ENCODE measurements at places on chromosomes 4 and X.

DNA sequence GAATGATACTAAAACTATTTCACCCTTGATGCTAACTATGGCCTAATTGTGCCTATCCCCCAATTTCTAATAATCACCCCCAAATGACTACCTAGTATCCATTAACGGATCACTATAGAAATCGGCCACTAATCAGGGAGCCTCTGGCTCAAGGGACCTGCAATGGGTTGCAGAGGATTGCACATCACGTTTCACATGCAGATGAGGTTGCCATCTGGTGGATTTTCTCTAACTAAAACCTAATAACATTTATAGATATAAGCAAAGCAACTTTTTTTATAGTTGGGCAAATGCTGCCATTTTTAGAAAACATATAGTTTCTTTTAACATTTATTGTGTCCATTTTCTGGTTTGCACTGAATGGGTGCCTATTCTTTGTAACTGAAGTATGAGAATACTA is 28.3 kb upstream of the ALG13 start:
- H3K36me3 ChIP-seq = no peaks in the 10 kb centered on the region
- no peaks in the 10 kb centered on the region for H3K4me1 ChIP-seq
- no peak for DNase-seq
- H3K27ac ChIP-seq = no peak overlapping the region
- H3K27me3 ChIP-seq = no peaks in the 10 kb centered on the region

GRCh38 chr4:78923464-78924312 is 15.6 kb downstream of the PAQR3 start:
- no peaks in the 10 kb centered on the region for H3K36me3 ChIP-seq
- H3K27me3 ChIP-seq = no peaks in the 10 kb centered on the region
- no peak overlapping the region for H3K4me3 ChIP-seq
- no peak overlapping the region for H3K27ac ChIP-seq
- DNase-seq = no peak

DNA sequence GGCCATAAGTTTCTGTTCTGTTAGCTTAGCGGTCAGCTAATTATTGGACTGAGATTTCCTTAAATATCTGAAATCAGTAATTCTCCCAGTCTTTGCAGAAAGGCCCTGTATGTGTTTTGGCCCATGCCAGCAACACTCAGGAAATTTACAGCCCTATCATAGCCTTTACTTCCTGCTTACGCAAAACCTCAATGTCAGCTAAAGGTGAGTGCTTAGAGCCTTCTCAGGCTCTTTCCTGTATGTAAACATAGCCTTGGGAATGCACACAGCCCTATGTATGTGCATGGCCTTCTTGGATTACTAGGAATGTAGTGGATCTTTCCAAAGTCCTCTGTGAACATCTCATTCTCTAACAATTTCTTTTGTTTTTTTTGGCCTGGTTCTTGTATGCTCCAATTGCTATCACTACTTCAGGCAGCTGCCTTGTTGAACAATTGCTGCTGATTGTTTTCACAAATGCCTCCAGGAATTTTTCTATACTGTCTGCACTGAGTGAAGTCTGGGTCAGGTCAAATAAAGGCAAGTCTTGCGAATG is 200.0 kb downstream of the PPP1R2C start:
- no peak for DNase-seq
- H3K4me1 ChIP-seq = no peaks in the 10 kb centered on the region
- H3K27ac ChIP-seq = no peak overlapping the region
- no peaks in the 10 kb centered on the region for H3K36me3 ChIP-seq
- H3K27me3 ChIP-seq = no peaks in the 10 kb centered on the region

DNA sequence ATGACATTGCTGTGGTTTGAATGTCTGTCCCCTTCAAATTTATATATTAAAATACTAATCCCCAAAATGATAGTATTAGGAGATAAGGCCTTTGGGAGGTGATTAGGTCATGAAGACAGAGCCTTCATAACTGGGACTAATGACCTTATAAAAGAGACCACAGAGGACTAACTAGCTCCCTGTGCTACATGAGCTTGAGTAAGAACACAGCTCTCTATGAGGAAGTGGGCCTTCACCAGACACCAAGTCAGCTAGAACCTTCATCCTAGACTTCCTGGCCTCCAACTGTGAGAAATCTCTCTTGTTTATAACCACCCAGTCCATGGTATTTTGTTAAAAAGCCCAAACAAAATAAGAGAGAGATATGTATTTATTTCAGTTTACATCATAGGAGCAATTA is 242.2 kb upstream of the CTSO start:
- H3K4me3 ChIP-seq = no peak overlapping the region
- no peaks in the 10 kb centered on the region for H3K36me3 ChIP-seq
- no peaks in the 10 kb centered on the region for H3K27me3 ChIP-seq
- H3K4me1 ChIP-seq = no peaks in the 10 kb centered on the region
- no peak overlapping the region for H3K27ac ChIP-seq

DNA sequence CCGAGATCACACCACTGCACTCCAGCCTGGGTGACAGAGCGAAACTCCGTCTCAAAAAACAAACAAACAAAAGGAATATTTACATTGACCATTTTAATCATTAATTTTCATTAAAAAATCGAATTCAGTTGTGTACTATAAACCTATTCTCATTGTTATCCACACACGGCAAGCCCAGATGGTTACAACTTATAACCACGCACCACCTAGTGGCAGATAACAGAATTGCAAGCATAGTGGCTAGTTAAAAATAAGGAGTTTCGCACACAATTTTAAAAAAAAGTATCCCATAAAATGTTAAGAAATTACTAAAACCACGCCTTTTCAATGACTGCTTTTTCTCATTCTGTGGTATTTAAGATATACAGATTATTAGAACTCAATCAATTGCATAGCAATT is 25.4 kb downstream of the MBNL3 start:
- no peaks in the 10 kb centered on the region for H3K36me3 ChIP-seq
- no peaks in the 10 kb centered on the region for H3K4me1 ChIP-seq
- no peaks in the 10 kb centered on the region for H3K27me3 ChIP-seq
- no peak overlapping the region for H3K27ac ChIP-seq

- H3K4me1 ChIP-seq = no peaks in the 10 kb centered on the region
- H3K4me3 ChIP-seq = no peak overlapping the region
- no peak overlapping the region for H3K27ac ChIP-seq
- no peak for DNase-seq
- H3K27me3 ChIP-seq = no peaks in the 10 kb centered on the region
Measured at GRCh38 chr4:74418063-74418670, 26.8 kb upstream of the AREG start.

DNA sequence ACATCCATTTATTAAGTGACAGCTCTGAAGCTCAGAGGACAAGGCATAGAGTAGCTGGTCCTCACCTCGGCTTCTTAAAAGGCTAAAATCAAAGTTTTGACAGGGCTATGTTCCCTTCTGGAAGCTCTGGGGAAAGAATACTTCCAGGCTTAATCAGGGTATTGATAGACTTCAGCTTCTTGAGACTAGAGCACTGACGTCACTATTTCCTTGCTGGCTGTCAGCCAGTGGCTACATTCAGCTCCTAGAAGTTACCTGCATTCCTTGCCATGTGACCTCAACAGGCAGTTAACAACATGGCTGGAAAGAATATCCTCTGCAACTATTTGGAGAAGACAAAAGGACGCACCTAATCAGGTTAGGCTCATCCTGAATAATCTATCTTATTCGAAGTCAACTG is 1144.8 kb downstream of the ADGRL3 start:
- no peaks in the 10 kb centered on the region for H3K27me3 ChIP-seq
- no peaks in the 10 kb centered on the region for H3K36me3 ChIP-seq
- no peak for DNase-seq
- no peaks in the 10 kb centered on the region for H3K4me1 ChIP-seq
- no peak overlapping the region for H3K4me3 ChIP-seq

DNA sequence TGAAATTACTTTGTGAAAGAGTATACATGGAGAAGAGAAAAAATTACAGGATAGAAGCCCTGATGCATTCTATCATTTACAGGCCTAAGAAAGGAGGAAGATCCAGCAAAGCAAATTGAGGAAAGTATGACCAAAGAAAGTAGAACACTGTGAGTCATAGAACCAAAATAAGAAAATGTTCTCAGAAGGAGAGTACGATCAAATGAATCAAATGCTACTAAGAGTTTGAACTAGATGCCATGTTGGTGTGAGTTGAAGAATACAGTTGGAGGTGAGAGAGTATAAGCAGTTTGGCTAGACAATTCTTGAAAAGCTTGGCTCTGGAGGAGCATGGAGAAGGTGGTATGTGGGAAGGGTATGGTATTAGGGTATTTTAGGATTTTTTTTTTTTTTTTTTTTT is 161.8 kb downstream of the RPA4 start:
- H3K4me3 ChIP-seq = no peak overlapping the region
- H3K27me3 ChIP-seq = no peaks in the 10 kb centered on the region
- no peak for DNase-seq
- H3K36me3 ChIP-seq = no peaks in the 10 kb centered on the region
- H3K27ac ChIP-seq = no peak overlapping the region
- no peaks in the 10 kb centered on the region for H3K4me1 ChIP-seq

DNA sequence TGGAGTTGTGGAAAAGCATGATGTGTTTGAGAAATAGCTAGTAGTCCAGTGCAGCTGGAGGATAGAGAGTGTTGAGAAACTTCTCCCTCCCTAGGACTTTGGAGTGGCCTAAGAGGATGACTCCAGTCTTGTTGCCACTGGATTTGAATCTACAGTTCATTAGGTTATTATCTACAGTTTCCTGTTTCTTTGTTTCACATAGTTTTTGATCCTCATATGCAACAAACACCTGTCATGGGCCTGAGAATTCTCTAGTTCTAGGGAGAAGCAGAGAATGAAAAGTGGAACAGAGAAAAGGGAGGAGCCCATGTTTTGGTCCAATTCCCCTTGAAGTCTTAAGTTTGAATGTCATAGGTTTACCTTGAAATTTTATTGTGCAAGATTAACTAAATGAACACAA is 73.6 kb upstream of the TBC1D9 start:
- no peaks in the 10 kb centered on the region for H3K36me3 ChIP-seq
- H3K4me3 ChIP-seq = no peak overlapping the region
- H3K4me1 ChIP-seq = no peaks in the 10 kb centered on the region

DNA sequence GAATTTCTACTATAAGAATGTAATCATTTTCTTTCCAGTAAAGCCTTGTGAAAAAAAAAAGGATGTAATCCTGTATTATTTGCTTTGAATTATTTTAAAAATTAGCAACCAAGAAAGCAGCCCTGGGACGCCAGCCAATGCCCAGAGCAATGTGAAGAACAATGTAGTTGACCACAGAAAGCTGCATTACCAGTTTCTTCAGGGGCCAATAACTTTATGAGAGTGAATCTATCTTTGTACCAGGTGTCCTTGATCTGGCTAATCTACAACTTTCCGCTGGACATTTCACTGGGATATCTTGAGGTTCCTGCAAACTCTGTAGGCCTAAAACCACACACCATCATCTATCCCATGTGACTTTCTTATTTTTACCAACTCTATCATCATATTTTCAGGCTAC is 7.6 kb upstream of the KLHL2 start:
- H3K36me3 ChIP-seq = no peaks in the 10 kb centered on the region
- no peak overlapping the region for H3K4me3 ChIP-seq
- H3K27me3 ChIP-seq = no peaks in the 10 kb centered on the region
- no peak overlapping the region for H3K27ac ChIP-seq
- DNase-seq = no peak

DNA sequence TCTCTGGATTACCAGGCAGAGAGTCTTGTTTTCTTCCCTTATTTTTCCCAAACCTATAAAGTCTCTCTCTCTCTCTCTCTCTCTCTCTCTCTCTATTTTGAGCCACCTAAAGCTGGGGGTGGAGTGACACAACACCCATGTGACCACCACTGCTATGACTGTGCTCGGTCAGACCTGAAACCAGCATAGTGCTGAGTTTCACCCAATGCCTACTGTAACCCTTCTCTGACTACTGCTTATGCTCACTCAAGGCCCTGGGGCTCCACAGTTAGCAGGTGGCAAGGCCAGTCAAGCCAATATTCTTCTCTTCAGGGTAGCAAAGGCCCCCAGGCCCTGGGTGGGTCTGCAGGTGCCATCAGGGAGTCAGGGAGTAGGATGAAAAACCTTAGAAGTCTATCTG is 114.7 kb upstream of the ARMCX2 start:
- no peak overlapping the region for H3K4me3 ChIP-seq
- H3K36me3 ChIP-seq = no peaks in the 10 kb centered on the region
- no peak overlapping the region for H3K27ac ChIP-seq
- H3K4me1 ChIP-seq = no peaks in the 10 kb centered on the region
- DNase-seq = no peak

DNA sequence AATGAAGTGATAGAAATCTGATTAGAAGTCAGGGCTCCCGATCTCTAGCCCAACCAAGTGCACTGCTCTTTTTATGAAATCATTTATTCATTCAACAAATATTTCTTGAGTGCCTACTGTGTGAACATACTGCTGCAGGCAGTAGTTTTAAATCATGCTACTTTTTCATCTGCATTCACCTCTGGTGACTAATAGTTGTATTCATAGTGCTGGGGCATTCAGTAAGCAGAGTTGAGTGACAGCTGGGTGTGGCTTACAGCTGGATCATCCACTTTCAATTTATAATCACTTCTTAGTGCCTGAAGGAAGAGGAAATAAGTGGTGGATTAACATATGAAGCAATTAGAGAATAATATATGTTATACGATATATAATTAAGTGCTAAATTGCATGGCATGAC is 94.1 kb upstream of the HPRT1 start:
- no peaks in the 10 kb centered on the region for H3K27me3 ChIP-seq
- H3K27ac ChIP-seq = no peak overlapping the region
- no peaks in the 10 kb centered on the region for H3K4me1 ChIP-seq

- H3K27ac ChIP-seq = peak overlapping the region; percentile 85
- no peak for DNase-seq
- no peaks in the 10 kb centered on the region for H3K27me3 ChIP-seq
- H3K4me3 ChIP-seq = peak overlapping the region; percentile 39
- no peaks in the 10 kb centered on the region for H3K36me3 ChIP-seq
- H3K4me1 ChIP-seq = peaks cover 79% of the 10 kb centered on the region
Measured at GRCh38 chr4:158809611-158810486, 41.0 kb downstream of the FNIP2 start.

DNA sequence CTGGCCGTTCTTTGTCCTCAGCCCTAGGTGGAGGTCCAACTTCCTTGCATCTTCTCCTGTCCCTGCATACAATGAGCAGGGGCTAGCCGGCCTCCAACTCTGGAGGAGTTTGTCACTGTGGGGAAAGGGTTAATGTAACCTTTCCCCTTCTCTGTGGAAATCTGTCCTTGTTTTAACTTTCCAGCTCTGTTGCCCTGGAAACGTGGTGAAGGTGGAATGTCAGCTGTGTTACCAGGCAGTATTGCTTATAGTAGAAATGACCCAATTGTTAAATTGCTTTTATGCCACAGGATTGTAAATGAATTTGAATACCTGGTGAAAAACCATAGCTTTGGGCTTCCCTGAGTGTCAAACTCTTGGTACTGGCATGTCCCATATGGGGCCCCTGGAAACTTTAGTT is 131.6 kb upstream of the SCML1 start:
- H3K4me3 ChIP-seq = no peak overlapping the region
- H3K36me3 ChIP-seq = no peaks in the 10 kb centered on the region
- peaks cover 9% of the 10 kb centered on the region for H3K4me1 ChIP-seq
- DNase-seq = no peak

- H3K36me3 ChIP-seq = peaks cover 4% of the 10 kb centered on the region
- no peaks in the 10 kb centered on the region for H3K4me1 ChIP-seq
- H3K4me3 ChIP-seq = no peak overlapping the region
- no peak overlapping the region for H3K27ac ChIP-seq
- no peak for DNase-seq
- H3K27me3 ChIP-seq = no peaks in the 10 kb centered on the region
Measured at GRCh38 chr4:153706519-153706918, 22.4 kb downstream of the TLR2 start.

- H3K4me1 ChIP-seq = no peaks in the 10 kb centered on the region
- H3K36me3 ChIP-seq = no peaks in the 10 kb centered on the region
- no peak overlapping the region for H3K27ac ChIP-seq
- no peak overlapping the region for H3K4me3 ChIP-seq
Measured at GRCh38 chr4:140359562-140360427, 13.7 kb upstream of the SCOC start.

- no peaks in the 10 kb centered on the region for H3K36me3 ChIP-seq
- DNase-seq = no peak
- no peak overlapping the region for H3K4me3 ChIP-seq
Measured at GRCh38 chr4:15375667-15376066, 52.2 kb upstream of the C1QTNF7 start.
